Brain (organoid and tissue), 16 donors: ENCODE measurements at places on chromosomes 4 and X.

- DNase-seq, result no peak
These were observed 103.5 kb downstream of the TMA16 start for GRCh38 chr4:163598028-163598427.

GRCh38 chr4:113025416-113025815, 24.0 kb upstream of the ANK2 start:
- DNase-seq, result peak; percentile 24

DNA sequence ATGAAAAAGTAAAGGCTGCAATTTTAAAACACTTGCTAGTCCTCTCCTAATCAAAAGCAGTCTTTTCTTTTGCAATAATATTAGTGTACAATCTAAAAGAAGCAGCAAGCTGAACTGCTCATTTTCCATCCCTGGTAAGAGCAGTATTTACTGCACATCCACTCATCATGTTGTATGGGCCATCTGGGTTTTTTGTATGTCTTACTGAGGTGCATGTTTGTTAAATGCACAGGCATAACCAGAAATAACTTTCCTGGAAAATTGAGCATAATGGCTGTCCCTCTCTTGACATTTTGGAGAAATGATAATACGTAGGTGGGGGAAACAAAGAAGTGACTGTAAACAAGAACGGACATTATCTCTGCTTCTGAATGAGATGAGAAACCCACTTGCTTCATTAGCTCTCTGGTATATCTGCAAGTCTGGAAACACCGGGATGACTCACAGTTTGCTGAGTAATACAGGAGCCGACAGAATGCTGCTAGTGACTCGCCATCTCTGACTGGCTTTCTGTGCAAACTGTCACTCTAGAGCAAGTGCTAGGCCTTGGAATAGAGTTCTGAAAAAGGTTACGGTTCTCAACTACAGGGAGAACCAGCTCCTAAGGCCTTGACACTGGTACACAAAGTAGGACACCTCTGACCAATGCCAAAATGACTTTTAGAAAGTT, 85.7 kb upstream of the MTM1 start:
- no peak for DNase-seq

GRCh38 chr4:45078201-45078600, 351.8 kb upstream of the GNPDA2 start:
- DNase-seq, result no peak
